Kidney epithelial cell (primary cell): ENCODE measurements at places on chromosomes 1 and 21. TPM values are rescaled to one million over a fixed set of nuclear protein-coding genes. Genes with fewer than 3 reads are reported as not detected.

The TRPM2 gene
- total RNA-seq, result 2.8 and 2.9 TPM in 2 replicates

The PAQR7 gene
- 8.7 and 11.9 TPM in 2 replicates for total RNA-seq

- DNase-seq, result no peak
These were observed at the start of gene KCNE2 for GRCh38 chr21:34363733-34364132. KCNE2 (plus strand) TSS chr21:34364006; CDS start chr21:34370479, 6,473 bp downstream.

DNA sequence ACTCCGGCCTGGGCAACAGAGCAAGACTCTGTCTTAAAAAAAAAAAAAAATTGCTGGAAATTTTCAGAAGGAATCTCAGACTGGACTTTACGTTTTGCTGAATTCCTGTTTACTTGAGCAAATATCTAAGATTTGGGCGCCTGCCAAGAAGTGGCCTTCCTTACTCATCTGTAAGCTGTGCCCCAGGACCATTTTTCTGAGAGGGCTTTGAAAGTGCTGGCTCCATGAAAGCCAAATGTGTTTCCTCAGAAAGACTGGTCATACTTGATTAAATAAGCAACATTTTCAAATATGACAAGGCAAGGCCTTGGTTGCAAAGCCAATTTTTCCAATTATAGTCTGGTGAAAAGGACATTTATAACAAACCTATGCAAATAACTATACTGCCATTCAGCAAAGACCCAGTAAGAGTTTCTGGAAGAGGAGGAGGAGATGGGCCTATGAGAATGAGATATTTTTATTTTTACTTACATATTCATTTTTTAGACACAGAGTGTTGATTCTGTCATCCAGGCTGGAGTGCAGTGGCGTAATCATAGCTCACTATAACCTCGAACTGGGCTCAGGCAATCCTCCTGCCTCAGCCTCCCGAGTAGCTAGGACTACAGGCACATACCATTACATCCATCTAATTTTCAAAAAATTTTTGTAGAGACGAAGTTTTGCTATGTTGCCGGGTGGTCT lies 56.3 kb upstream of the HTR1D start:
- peak; percentile 14 for DNase-seq

DNA sequence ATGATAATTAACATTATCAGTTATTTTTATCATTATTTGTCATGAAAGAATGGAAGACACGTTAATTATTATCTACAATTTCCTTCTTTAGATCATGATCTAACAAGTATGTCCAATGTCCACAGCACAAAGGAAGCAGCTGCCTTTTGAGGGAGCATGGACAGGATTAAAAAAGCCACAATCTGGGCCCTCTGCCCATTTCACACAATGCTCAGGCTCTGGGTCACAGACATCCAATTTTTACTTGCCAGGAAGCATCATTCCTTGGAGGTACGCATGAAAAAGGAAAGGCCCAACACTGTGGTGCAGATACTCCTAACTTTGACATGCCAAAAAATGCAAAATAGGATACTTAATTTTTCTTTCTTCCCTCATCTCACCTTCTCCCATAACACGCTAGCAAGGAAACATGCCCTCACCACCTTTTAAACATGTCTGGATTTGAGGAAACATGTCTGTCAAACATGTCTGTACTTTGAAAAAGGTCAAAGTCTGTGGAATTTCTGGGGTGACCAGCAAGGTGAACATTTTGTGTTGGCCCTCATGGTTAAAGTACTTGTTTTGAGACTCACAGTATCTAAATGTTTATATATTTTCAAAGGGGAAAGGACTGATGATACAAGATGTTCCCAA lies 40.0 kb downstream of the GADD45A start:
- peak; percentile 83 for DNase-seq

The TNFRSF9 gene
- 4.6 and 5.6 TPM in 2 replicates for total RNA-seq

The FAAH gene
- total RNA-seq, result 8.5 and 16.6 TPM in 2 replicates

- no peak for DNase-seq
These were observed 7.1 kb downstream of the UTS2 start for GRCh38 chr1:7845761-7846160.

The RAB25 gene
- 30.4 and 46.0 TPM in 2 replicates for total RNA-seq

The LRRC39 gene
- 0.08 and 0.41 TPM in 2 replicates for total RNA-seq

GRCh38 chr1:109877317-109877771 lies 33.3 kb upstream of the CSF1 start:
- peak; percentile 76 for DNase-seq

GRCh38 chr1:39835935-39836594 lies 47.2 kb downstream of the TRIT1 start:
- no peak for DNase-seq

DNA sequence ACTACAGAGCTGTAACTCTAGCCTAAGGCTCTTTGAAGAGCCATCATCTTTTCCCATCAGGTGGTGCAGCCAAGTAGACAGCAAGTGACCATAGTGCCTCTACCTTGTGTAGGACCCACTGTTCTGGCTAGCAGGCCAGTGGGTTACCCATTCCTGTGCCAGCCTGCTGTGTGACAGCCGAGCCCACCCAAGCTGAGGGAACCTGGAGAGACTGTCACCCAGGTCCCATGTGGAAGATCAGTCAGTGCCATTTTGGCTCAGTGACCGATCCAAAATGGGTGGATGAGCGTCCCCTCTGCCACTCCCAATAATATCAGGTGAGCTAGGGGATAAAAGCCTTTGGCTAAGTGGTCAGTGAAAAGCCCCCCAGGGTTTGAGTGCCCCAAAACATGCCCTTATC lies 417.9 kb downstream of the MATN1 start:
- no peak for DNase-seq

DNA sequence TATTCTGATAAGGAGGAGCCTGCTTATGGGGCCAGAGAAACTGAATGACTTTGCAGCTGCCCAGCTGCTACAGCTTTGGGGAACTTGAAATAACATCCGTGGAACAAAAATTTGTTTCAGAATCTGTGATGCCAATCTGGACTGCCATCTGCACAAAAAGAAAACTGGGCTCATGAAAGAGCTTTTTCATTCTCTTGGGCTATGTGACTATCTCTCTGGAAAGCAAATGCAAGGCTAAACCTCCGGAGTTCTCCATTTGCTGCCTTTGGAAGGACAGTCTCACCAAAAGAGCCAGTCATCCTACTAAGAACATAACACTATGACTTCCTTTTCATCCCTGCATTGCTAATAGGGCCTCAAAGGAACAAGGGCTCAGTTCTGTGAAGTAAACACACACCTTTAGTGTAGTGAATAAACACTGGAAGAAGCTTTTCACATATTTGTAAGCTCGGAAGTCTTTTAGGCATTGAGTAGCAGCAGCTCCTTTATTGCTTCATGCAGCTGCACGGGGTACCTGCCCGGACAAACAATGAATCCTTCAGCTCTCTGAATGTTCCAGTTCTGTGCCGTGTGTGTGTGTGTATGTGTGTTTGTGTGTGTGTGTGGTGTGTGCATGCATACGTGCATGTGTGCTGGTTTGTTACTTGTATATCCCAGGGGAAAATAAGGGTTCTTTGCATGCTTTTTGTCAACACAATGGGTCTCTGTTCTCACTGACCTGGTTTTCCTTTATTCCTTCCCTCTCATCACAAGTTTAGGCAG lies 255.5 kb upstream of the SGIP1 start:
- DNase-seq, result no peak

GRCh38 chr1:227915564-227916553 lies 31.9 kb downstream of the WNT9A start:
- DNase-seq, result no peak

GRCh38 chr1:2190491-2190976 lies 4.0 kb downstream of the FAAP20 start:
- no peak for DNase-seq

- DNase-seq, result no peak
These were observed 1.1 kb downstream of the CTPS1 start for GRCh38 chr1:40980453-40981121.

GRCh38 chr1:156775799-156776198 lies 8.5 kb downstream of the PRCC start:
- DNase-seq, result no peak

The SDC3 gene
- 36.4 and 49.0 TPM in 2 replicates for total RNA-seq

DNA sequence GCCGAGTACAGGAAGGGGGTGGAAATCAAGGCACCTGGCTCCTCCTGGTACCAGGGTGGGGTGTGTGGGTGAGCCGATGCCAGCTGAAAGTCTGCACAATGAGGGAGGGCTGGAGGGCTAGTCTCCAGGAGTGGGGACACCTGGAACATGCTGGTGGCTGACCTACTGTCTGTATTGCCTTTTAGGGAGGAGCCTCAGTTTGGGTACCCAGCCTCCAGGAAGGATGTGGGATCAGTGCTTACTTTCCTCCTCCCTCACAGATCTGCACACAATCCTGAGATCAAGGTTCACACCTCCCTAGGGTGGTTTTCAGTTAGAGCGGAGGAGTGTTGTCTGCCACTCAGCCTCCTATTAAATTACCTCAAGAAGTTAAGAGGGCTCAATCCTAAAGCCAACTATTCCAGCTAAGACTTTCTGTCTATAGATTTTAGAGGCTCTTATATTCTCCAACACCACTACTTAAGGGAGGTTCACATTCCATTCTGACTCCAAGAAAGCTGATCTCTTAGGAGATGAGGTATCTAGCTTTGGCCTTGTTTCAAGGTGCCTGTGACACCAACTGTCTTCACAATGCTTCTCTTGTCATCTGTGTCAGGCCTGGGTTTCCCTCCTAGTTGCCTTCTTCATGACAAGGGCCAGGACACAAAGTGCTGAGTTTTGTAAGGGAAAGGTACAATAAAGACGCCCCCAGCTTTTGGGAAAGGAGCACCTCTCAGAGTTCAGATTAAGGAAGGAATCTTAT lies 15.7 kb downstream of the SSR2 start:
- DNase-seq, result no peak

The KIF2C gene
- total RNA-seq, result 9.5 and 11.8 TPM in 2 replicates

The PLXNA2 gene
- 6.9 and 9.2 TPM in 2 replicates for total RNA-seq

DNA sequence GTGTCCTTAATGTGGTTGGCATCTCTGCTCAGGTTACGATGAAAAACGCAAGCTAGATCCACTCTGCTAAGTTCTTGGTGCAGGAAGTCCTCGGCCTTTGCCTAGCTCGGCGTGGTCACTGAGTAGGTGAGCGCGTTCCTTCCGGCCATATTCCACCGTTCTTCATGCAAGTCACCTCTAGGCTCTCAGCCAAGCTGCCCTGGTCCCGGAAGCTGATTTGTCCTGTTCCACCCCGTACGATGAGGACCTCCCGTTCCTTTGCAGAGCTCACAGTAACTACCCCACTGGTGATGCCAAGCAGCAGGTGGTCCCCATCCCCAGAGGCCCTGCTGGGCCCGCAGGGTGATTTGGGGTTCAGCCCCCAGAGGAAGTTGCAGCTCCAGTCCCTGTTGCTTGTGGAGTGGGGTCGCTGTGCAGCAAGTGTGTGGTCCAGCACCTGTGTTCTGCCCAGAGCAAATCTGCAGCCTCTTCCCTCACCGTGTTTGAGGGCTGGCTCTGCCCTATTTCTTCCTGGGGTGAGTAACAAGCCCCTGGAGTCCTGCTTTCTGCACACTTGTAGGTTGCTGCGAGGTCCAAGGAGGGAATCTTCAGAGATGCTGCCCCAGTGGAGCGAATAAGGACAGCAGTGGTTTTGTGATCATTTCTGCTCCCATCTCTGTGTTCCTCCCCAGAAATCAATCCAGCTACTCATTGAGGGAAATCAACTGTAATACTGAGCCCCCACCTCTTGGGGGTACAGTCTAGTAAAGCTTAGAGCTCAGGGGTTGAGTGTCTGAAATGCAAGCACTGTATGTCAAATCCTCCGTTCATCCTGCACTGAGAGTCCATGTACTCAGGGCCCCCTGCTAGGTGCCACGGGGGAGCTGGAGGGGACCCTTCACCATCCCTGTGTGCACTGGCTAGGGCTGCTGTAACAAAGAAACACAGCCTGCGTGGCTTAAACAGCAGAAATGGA lies 2.3 kb downstream of the UMODL1 start:
- DNase-seq, result no peak

DNA sequence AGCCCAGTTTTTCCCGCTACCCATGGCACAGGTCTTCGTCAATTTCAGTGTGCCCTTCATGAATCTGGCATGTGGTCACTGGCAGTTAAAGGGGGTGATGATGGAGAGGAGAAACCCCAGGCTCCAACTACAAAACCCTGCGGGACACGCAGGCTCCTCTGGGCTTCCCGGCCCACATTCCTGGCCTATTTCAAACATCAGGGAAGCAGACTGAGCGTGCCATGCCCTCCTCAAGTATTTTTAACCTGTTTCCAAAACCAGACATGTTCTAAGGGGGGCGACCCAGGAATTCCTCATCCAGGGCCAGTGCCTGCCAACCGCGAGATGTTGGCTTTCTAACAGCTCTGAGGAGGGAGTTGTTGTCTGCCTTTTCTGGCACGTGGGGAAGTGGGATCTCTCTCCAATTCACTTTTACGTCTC lies 85.1 kb downstream of the CAPZB start:
- no peak for DNase-seq

The SYPL2 gene
- total RNA-seq, result 0.14 and 1.2 TPM in 2 replicates

GRCh38 chr1:26277261-26277661 lies 2.6 kb upstream of the SH3BGRL3 start:
- no peak for DNase-seq

- DNase-seq, result no peak
These were observed 5.1 kb upstream of the EDN2 start for GRCh38 chr1:41489561-41489960.

The NBPF8 gene
- total RNA-seq, result 12.7 and 15.4 TPM in 2 replicates

The ITLN2 gene
- total RNA-seq, result not detected in 2 replicates

- no peak for DNase-seq
These were observed 19.3 kb upstream of the ACTA1 start for GRCh38 chr1:229452956-229453801.

DNA sequence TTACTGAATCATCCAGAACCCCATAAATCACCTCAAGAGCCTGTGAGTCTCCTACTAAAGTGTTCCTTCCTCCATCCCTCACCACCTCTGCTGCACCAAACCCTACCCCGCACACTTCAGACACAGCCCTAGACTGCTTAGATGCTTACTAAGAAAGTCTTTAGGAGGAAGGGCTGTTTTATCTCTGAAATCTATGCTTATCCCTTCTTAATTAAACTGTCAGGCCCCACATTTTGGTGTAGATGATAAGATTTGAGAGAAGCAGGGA lies 216.8 kb upstream of the SGIP1 start:
- DNase-seq, result no peak

The CAMK1G gene
- total RNA-seq, result 0.14 and 0.21 TPM in 2 replicates

The RCAN3 gene
- 20.3 and 24.4 TPM in 2 replicates for total RNA-seq

The FBXO28 gene
- total RNA-seq, result 39.2 and 42.9 TPM in 2 replicates

DNA sequence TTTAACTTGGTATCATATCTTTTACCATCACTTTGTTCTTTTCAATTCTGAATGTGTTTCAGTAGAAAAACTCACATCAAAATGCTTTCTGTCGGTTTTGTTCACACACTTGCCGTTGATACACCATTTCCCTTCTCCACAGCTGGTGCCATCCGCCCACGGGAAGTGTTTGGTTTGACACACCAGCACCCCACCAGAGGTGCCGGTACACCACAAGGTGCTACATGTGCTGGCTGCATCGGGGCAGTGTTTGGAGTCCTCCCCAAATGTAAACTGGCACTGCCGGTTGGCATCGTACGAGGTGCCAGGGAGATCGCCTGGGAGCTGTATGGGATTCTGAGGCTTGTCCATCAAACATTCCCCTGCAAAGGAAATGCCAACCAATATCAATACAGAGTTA lies 5.0 kb downstream of the ADAMTS1 start:
- DNase-seq, result no peak

The MX2 gene
- total RNA-seq, result 1.2 and 1.4 TPM in 2 replicates

The NUF2 gene
- total RNA-seq, result 3.6 and 6.8 TPM in 2 replicates

GRCh38 chr1:31346785-31347184 lies 26.1 kb downstream of the FABP3 start:
- DNase-seq, result no peak

GRCh38 chr1:53001128-53001527 lies 60.9 kb upstream of the PODN start:
- DNase-seq, result no peak
